HCT116 (cell line): ENCODE measurements at places on chromosomes 5 and 9. TPM values are rescaled to one million over a fixed set of nuclear protein-coding genes. Genes with fewer than 3 reads are reported as not detected.

DNA sequence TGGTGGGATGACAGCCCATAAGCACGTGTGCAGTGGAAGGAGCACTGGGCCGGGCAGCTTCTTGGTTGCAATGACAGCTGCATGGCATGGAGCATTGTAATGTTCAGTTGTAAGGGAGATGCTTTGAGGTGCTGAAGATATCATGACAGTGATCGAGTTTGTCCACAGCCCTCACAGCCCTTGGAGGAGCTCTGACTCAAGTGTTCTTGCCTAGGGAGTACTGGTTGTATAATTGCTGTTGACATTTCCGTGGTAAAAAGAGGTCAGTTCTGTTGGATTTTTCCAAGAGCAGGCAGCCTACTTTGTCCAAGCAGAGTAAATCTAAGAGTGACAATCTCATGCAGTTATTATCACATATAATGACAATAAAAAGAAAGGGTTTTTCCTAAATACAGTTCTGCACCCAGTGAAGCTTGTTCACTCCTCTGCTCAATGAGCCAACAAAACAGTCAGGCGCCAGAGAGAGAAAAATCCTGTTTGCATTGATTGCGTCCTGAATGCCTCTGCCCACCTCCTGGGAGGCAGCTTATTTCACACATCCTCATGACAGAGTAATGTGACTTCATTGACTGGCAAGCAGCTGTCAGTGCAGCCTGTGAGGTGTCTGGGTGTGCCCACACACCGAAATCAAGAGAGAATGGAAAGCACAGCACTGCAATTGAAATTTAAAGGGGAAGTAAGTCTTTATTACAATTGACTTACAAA is 248.0 kb downstream of the NTRK2 start:
- no peak for DNase-seq

Gene SOWAHA
- total RNA-seq, result 0.39 TPM

Gene BTNL3
- not detected for total RNA-seq

Gene AFAP1L1
- 4.3 TPM for total RNA-seq

DNA sequence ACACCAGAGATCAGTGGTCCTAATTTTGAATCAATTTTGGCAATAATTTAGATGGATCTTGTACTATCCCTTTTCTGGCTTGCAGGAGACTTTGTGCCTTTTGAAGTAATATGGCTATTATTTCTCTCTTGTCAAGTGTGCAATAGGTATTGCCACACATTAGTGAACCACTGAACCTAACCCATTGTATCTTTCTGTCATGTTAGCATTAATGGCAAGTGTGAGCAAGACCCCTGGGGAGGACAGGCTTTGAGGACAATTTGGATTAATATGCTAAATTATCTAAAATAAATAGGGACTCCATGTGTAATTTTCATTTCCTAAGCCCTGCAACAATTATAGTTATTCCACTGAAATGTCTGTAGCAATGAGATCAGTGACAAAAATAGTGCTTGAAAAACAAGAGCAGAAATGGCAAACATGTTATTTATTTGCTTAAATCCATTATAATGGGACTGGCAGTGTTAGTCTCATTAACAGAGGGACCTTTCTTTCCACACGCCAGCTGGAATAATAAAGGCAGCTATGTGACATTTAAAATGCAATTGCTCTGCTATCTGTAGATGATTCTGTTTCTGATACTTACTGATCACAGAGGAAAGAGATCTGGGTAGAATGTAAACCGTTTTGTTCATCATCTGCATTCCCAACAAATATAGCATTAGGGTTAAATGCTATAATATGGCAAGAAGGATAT is 753.3 kb upstream of the ZNF608 start:
- no peak for DNase-seq

Gene PCSK5
- 6.9 TPM for total RNA-seq

Gene ARRDC1
- 82.8 TPM for total RNA-seq

DNA sequence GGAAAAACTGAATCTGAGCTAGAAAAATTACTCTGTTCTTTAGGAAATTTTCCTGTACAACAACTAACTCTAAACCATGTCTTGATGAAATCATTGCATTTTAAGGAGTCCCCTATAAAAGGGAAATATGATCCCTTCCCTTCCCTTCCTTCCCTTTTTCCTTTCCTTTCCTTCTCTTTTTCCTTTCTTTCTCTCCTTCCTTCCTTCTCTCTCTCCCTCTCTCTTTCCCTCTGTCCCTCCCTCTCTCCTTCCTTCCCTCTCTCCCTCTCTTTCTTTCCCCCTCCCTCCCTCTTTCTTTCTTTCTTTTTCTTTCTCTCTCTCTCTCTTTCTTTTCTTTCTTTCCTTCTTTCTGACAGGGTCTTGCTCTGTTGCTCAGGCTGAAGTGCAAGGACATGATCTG is 42.2 kb upstream of the MYO10 start:
- DNase-seq, result no peak
